ENCODE measurements at places on chromosomes 2 and 18.

- DNase-seq, result no peak
Observed at GRCh38 chr2:38598200-38598990, 4.3 kb downstream of the HNRNPLL start.

DNA sequence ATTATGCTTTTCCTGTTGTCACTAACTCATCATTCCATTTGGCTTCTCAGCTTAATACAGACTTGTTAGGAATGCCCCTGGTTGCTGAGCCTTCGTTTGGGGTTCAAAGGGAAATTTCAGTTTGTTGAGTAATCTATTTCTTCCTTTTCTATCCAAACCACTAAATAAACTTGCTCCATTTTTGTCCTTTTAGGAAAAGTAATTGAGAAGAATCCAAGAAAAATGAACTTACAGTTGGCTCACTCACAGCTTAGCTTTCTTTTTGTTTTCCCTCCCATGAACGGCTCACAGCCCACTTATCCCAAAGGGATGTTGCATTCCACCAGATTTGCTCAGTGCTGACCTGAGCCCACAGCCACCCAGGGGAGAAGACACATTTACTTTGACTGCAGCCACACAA is 73.9 kb downstream of the SOX11 start:
- DNase-seq, result no peak

DNA sequence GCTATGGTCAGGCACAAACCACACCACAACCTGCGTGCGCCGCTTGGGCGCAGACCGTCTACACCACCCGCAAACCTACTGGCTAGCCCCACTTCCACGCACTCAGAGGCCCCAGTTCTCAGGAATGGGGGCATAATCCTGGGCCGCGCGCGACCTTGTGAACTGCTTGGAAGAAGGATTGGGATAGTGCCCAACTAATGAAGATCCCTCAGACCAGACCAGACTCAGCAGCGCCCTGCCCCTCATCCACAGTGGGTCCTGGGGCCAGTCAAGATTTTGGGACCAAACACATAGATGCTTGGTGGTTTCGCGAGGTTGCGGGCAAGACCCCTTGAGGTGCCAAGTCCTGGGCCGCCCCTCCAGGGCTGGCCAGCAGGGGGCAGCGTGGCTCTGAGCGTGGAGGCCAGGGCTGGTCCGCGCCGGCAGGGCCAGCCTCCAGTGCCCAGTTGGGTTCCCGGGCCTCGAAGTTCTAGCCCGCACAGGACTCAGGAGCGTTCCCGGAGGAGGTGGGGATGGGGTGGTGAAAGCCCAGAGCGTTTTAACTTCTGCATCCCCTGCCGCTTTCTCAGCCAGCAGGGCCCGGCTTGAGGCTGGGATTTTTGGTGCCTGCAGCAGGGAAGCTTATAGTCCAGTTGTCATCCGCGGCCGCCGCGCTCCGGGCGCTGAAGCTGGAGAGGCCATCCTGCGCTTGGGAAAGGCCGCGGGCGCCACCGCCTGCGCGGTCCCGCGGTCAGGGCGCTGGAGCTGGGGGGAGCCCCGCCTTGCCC is 8.3 kb downstream of the OSR1 start:
- DNase-seq, result no peak

DNA sequence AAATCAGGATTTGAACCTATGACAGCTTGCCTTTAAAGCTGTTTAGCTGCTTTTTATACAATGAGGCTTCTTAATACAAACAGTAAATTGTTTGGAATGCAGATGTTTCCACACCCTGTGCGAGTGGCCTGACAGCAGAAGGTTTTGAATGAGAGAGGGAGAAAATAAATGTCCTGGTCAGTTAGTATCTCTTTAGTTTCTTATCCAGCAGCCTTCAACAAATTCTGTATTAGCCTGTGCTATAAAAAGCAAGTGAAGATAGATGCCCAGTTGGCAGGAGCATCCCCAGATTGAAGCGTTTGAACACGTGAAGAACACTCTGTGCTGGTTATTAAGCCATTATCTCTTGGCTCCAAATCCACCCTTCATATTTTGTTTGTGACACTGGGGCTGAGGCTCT is 70.6 kb downstream of the CERS6 start:
- no peak for DNase-seq

DNA sequence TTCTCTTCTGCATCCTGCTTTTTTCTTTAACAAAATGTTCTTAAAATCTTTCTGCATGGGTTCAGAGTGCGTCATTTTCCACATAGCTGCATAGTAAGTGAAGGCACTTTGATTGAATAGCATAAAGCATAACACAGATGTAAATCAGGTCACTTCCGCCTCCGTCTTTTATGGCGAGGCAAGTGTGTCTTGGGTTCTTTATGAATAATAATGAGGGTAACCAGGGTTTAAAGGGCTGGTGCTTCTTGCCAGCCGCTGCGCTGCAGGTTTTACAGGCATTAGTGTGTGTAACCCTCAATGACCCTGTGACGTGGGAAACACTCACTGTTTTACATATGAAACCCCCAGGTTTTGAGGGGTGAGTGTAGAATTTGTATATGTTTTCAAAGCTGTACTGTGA is 164.2 kb downstream of the MYT1L start:
- no peak for DNase-seq

DNA sequence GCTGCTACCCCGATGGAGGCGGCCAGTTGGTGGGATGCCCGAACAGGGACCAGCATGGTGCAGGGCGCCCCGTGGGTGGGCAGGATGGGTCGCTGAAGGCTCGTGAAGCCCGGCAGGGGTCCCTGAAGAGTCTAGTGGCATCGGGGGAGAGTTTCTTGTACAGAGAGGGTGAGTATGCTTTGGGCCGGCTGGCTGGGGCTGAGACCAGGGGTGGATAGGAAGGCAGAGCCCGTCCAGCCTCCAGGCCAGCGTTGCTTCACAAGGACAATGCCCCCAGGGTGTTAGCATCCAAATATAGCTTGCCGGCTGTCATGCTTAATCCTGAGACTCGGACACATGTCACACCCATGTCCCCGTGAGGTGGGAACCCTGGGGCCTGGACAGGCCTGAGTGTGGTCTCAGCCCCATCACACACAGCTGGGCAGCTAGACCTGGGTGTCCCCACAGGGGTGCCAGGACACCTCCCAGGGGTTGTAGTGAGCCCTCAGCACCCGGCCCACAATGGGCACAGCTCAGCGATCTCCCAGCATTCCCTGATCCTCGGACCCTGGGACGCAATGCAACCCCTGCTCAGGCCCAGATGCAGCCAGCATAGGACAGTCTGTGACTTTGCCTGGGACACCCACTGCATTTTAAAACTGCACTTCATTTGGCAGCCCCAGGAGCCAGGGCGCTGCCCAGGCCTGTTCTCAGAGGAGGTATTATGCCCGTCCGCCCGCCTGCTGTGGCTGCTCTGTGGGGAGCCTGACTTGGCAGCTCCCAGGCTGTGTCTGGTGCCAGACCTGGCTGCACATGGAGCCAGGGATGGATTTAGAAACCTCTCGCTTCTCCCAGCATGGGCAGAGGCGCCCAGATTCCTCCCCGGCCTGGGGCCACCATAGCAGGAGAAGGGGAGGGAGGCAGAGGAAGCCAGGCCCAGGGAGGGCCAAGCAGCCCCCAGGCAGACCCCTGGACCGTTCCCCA is 36.4 kb downstream of the RAMP1 start:
- DNase-seq, result no peak

DNA sequence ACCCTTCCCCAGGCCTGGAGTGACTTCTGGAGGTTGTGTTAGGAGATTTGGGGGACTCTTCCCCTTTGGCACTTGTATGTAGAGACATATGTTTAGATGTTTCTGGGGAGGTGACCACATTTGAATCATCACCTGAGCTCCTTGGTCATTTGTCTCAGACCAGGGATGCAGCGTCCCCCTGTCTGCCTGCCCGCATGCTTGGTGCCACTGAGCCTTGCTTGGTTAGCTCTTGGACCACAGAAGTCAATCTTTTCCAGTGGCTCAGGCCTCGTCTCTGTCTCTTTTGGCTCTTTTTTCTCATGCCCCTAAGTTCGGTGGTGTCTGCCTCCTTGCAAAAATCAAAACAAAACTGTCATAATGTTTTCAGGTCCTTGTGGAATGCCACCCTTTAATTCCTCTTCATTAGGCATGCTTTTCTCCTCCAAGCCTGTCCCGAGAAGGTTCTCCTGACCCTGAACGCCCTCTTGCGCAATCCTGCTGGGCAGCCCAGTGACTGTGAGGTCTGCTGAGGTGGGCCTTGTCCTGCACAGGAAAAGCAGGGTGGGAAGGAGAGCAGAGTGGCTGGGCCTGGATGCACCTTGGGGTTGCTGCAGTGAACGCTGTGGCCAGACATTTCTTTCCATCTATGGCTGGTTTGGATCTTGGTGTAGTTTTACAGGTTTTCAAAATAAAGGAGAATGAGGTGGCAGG is 24.9 kb downstream of the GLI2 start:
- peak; percentile 8 for DNase-seq

GRCh38 chr2:226797989-226798421 is 1.6 kb downstream of the IRS1 start:
- DNase-seq, result no peak

GRCh38 chr2:241639385-241639784 is 1.9 kb downstream of the ATG4B start:
- no peak for DNase-seq

GRCh38 chr2:239351687-239352086 is 49.1 kb downstream of the HDAC4 start:
- DNase-seq, result no peak

DNA sequence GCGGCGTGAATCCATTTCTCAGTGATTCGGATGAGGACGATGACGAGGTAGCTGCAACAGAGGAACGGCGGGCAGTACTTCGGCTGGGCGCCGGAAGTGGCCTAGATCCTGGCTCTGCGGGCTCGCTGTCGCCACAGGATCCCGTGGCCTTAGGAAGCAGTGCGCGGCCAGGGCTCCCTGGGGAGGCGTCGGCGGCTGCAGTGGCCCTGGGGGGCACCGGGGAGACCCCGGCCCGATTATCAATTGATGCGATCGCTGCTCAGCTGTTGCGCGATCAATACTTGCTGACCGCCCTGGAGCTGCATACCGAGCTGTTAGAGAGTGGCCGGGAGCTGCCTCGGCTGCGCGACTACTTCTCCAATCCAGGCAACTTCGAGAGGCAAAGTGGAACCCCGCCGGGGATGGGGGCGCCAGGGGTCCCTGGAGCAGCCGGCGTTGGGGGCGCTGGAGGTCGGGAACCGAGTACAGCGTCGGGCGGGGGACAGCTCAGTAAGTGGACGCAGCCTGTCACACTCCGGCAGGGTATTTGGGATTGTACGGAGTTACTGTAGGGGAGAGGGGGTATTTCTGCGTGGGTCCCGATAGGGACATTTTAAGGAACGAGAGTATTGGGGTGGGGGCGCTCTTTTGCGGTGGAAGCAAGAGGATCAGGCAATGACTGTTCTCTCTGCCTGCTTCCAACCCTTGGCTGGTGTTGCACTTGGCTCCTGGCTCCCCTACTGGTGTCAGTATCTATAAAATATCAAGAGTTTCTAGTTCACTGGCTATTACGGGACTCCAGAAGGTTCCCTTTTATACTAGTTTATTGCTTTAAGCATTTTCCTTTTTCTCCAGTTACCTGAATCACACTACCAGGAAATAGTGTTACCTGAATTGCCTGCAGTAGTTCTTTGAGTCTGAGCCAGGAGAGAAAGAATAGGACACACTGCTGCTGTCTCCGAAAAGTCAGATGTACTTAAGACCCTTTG is 772 bp downstream of the RELCH start:
- DNase-seq, result peak; percentile 37

GRCh38 chr2:18057657-18058056 is 179.2 kb downstream of the KCNS3 start:
- no peak for DNase-seq

- peak; percentile 40 for DNase-seq
Observed at GRCh38 chr2:164560181-164560792, 61.0 kb downstream of the GRB14 start.

GRCh38 chr2:11371092-11371937 is 26.9 kb upstream of the ROCK2 start:
- DNase-seq, result no peak

DNA sequence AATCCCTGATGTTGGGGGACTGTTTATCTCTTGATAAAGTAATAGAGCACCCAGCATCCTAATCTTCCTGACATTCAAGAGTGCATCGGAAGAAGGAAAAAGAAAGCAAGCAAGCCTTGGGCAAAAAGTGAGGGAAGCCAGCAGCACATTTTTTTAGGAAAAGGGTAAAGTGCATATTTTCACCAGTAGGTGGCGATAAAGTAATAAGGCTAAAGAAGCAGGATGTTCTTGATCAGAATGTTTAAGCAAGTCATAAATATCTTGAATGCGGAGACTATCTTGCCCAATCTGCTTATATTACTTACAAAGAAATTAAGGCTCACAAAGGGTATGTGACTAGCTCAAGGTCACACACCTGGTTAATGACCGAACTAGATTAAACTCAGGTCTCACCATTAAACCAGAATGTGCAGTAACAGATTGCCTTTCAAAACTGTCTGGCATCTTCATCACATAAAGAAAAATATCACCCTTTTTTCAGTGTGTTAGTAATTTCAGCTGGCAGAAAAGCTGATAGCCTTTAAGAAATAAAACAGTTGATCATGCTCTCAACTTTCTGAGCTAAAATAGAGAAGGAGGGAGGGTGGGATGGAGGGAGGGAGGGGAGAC is 83.8 kb downstream of the VIT start:
- DNase-seq, result peak; percentile 55

DNA sequence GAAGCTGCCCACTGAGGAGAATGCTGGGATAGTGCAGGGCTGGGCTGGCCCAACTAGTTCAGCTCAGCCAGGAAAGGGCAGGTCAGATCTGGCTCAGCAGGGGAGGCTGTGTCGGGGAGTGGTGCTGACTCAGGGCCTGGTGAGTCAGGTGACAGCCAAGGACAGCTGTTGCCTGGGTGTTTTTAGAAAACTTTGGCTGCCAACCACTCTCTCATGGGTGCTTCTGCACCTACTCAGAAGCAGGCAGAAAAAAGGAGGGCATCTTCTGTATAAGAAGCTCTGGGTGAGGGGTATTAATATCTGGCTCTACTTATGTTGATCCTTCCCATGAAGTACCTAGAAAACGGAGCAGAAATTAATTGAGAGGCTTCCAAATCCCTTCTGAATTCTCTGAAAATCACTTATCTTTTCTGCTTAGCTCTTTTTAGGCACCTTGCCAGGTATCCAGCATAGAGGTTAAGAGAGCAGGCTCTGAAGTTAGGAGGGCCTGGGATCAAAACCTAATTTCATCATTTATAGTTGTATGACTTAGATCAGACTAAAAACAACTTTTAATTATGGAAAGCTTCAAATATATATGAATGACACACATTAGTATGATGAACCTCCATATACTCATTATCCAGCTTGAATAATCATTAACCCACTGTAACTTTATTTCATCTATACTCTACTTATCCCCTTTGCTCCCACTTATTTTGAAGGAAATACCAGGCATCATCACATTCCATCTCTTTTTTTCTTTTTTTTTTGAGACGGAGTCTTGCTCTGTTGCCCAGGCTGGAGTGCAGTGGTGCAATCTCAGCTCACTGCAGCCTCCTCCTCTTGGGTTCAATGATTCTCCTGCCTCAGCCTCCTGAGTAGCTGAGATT is 15.5 kb upstream of the RAB10 start:
- DNase-seq, result peak; percentile 96

- peak; percentile 55 for DNase-seq
Observed at GRCh38 chr18:741931-742512, 29.6 kb upstream of the ENOSF1 start.

DNA sequence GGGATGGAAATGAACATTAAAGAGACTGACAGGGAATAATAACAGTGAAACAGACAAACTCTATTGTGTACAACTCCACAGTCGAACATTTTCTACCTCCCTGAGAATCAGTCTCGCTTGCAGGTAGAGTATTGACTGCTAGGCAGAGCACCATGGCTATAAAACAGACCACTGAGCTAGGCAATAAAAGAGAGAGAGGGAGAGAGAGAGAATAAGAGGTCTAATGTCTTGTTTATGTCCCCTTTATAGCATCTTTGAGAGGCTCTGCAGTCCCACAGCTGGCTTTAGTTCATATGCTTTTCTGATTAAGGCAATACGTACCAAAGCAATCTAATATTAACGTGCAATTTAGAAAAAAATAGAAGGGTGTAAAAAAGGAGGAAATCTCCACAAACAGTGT is 652.6 kb downstream of the NRXN1 start:
- no peak for DNase-seq
